Lower lobe of right lung (tissue), 2 donors: ENCODE measurements at places on chromosomes 3 and 15. TPM values are rescaled to one million over a fixed set of nuclear protein-coding genes. Genes with fewer than 3 reads are reported as not detected.

DNA sequence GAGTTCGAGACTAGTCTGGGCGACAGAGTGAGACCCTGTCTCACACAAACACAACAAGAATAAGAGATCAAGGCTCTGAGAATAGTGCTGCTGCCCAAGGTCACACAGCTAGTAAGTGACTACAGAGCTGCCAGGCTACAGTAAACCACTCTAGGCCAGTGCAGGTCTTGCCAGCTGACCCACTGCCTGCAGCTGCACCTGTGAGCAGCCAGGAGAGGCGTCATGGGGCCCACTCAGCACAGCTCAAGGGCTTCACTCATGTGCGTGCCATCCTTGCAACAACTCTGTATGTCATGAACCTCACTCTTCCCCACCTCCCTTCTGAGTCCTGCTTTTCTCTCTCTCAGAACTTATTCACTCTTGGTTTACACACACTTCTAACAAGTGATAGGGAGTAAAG lies 176.7 kb downstream of the SMAD6 start:
- no peak for DNase-seq

DNA sequence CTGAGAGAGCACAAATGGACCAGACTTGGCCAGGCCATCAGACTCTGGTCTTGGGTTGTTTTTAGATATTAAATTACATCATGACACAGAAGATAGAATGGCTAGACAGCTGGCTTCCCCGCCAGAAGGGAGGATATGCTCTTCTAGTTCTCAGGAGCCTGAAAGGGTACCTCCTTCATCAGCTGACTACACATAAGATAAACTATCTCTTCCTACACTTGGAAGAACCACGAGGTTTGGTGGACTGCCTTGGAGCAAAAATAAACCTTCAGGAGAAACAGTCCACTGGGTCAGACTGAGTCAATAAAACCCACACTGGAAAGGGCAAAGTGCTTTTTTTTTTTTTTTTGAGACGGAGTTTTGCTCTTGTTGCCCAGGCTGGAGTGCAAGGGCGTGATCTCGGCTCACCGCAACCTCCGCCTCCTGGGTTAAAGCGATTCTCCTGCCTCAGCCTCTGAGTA lies 26.3 kb upstream of the DYNC1LI1 start:
- no peak for DNase-seq

- no peak for DNase-seq
These were observed 17.8 kb downstream of the MKRN2 start for GRCh38 chr3:12574661-12575060.

DNA sequence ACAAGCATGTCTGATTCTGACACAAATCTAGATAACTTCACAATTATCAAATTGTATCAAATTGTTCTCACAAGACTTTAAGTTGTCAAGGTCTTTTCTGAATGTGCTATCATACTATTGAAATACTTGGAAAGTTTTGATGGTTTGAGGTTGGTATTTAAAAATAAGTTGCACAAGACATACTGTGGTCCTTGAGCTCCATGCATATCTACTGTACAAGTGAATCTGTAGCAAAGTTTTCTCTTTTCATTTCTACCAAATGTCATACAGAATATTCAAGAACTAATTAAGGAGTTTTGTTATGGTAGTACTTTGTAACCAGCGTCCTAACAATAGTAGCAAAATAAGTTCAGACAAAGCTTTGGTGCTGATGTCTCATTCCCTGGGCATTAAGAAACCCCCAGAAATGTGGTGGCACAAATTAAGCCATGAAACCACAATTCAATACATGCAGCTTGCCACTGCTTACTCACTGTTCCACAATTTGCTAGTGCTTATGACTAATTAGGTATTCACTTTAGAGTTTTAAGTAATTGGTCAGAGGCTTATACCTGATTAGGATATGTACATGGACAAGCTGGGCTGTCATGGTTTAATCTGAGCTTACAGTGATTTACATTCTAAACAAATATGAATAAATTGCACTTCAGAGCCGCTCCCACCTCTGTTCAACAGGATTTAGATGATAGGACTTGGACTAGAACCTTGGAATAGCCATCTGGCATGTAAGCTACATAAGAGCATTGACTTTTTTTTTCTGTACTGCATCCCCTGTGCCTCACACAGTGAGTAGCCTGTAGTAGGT lies 8.8 kb downstream of the TBC1D23 start:
- no peak for DNase-seq

Gene ALDH1L1
- 2.8 TPM for total RNA-seq

Gene LINS1
- 18.8 TPM for total RNA-seq

- DNase-seq: no peak
These were observed 16.7 kb downstream of the KIF9 start for GRCh38 chr3:47265725-47266428.

- no peak for DNase-seq
These were observed 20.3 kb upstream of the LPP start for GRCh38 chr3:188133646-188134045.

DNA sequence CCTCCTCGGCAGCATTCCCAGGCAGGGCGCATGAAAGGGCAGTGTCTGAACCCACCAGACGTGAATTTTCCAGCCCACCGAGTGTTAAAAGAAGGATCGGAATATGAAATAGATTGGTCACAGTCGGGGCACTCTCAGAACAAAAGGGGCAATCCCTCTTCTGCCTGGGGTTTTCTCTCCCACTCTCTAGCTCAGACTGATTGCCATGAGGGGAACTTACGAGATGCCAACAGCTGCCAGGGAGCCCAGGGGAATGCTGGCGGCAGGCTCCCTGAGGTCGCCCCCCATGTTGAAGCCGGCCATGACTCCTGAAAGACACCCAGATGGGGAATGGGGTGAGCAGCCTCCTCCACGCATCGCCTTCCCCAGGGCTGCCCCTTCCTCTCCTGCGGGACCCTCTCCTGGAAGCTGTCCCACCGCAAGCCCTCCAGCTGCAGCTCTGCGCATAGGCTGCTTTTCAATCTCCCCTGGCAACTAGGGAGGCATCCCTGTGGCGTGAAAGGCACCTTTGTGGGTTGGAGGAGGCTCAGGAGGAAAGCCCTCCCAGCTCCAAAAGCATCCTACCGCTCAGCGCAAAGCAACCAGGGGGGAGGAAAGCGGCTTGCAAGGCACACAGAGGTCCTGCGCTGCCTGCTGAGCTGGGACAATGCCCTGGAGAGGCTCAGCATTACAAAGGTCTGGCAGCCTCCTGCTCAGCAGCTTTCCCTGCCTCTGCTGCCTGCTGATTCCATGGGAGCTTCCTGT lies 64.8 kb upstream of the HEG1 start:
- DNase-seq: no peak

DNA sequence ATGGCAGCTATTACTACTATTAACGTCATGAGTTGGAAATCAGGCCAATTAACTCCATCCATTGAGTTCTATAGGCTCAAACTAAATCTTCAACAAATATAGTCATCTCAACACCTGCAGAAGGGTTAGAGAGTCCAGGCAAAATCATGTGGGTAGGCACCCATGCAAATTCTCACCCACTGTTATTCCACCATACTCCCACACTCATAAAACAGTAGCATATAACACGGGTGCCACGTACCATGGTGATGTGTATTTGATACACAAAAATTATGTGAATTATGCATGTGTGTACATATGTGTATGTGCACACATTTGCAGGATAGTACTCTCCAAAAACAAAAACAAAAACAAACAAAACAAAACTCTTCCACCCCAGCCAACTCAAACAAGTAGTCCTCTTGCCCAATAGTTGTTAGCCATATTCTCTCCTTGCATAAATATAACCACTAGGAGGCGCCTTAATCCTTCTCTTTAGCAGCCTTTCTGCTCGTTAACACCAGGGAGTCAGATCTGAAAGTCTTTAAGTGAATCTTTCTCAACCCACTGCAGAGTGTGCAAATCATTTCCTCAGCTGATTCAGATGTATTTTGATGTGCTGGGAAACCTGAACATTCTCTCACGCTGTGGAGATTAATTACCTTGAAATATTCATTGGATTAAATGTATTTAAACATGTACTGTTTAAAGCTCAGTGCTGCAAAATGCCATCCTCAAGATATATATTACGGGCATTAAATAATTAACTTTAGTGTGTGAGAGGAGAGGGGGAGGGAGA lies 38.0 kb upstream of the COPB2 start:
- DNase-seq: no peak

Gene TERC
- total RNA-seq: 2.9 TPM

Gene NDUFAF3
- total RNA-seq: 85.6 TPM

Gene ABHD17C
- total RNA-seq: 28.2 TPM

- no peak for DNase-seq
These were observed 113.1 kb downstream of the ABI3BP start for GRCh38 chr3:100880072-100880471.

GRCh38 chr3:152243721-152244516 lies 24.8 kb upstream of the MBNL1 start:
- no peak for DNase-seq

Gene MED12L
- total RNA-seq: 0.44 TPM

- no peak for DNase-seq
These were observed 89.0 kb downstream of the IL20RB start for GRCh38 chr3:137046747-137047146.

DNA sequence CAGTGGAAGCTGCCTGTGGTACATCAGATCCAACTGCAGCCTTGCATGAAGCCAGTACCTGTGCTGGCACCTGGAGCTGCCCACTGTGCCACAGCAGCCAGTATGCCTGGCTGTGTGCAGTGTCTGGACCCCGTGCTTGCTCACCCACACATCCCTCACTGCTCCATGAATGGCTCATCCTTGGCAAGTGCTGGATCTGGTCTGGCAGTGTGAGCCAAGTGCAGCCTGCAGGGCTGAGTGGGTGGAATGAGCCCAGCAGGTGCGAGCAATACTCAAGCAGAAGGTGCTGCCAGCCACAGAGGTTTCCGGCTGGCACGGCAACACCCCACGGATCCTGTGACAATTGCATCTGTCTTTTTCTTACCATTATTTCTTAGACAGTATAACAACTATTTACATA lies 488.2 kb upstream of the ROBO2 start:
- DNase-seq: no peak

- no peak for DNase-seq
These were observed 520.4 kb upstream of the ALCAM start for GRCh38 chr3:104846270-104846669.

Gene CLPX
- total RNA-seq: 43.4 TPM

Gene DLEC1
- 15.0 TPM for total RNA-seq

Gene SNX4
- total RNA-seq: 36.8 TPM

DNA sequence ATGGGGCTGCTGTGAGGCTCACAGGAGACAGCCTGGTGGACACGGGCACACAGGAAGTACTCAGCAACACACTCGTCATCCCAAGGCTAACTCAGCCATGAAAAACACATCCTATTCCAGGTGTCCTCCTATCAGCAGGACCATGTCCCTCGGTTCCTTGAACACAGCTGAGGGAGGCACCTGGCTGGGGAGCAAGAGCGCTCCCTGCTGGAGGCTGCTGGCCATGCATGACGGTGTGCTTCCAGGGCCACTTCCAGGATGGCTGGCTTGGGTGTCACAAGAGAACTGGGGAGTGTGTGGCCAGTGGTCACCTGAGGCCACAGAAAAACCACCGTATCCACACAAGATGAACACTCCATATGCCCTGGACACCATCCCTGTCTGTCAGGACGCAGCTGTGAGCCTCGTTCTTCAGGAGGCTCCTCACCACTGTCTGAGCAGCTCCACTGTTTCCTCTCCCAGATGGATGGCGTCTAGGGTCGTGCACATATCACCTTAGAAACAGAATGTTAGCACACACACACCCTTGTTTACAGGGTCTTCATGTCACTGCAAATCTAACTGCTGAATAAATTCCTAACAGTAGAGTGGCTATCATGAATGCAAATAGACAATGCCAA lies 31.0 kb downstream of the POC1A start:
- DNase-seq: peak; percentile 83

DNA sequence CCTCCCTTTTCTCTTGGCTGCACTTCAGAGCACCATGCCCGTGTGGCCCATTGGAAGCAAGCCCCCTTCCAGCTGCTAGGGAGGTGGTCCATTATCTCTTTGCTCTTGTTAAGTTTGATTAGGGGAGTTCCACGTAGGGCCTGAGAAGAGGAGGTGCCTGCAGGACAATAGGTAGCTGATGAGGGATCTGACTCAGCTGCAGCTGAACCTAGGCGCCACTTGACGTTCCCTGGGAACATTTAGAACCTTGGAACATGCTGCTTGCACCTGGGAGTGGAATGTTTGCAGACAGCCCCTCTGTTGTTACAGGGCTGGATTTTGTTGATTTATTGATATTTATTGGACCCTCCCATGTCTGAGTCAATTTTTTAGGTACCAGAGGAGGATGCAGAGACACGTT lies 4.7 kb downstream of the SMAD3 start:
- DNase-seq: no peak

- DNase-seq: no peak
These were observed 51.1 kb upstream of the POLG start for GRCh38 chr15:89385596-89386331.

GRCh38 chr15:72313881-72314280 lies 6.1 kb downstream of the CELF6 start:
- DNase-seq: no peak

- no peak for DNase-seq
These were observed 232.2 kb downstream of the ADAMTS17 start for GRCh38 chr15:100109486-100110035.

Gene KLF13
- 178 TPM for total RNA-seq

- peak; percentile 58 for DNase-seq
These were observed 183.4 kb downstream of the GOLGA6L6 start for GRCh38 chr15:20358066-20358778.

GRCh38 chr3:54144284-54144683 lies 21.9 kb downstream of the CACNA2D3 start:
- no peak for DNase-seq

GRCh38 chr15:35616498-35617271 lies 70.7 kb upstream of the DPH6 start:
- no peak for DNase-seq

Gene IL12A
- total RNA-seq: 2.9 TPM

DNA sequence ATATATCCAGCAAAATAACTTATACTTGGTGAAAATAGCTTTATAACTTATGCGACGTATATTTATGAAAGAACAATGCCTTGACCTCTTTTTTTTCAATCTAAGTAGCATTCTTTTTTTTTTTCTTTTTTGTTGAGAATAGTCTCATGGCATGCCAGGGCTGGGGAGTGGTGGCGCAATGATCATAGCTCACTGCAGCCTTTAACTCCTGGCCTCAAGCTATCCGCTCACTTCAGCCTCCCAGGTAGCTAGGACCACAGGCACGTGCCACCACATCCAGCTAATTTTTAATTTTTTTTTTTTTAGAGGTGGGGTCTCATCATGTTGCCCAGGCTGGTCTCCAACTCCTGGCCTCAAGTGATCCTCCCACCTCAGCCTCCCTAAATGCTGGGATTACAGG lies 43.5 kb downstream of the RAB8B start:
- no peak for DNase-seq

GRCh38 chr3:157059661-157060060 lies 100.3 kb downstream of the CCNL1 start:
- DNase-seq: no peak

GRCh38 chr3:37700466-37701248 lies 161.0 kb upstream of the CTDSPL start:
- no peak for DNase-seq
